Hypothalamus (tissue), 51 donors: ENCODE measurements at places on chromosomes 1 and 21.

- DNase-seq, result no peak
Observed at GRCh38 chr1:172145231-172145651, 275.2 kb upstream of the C1orf105 start.

DNA sequence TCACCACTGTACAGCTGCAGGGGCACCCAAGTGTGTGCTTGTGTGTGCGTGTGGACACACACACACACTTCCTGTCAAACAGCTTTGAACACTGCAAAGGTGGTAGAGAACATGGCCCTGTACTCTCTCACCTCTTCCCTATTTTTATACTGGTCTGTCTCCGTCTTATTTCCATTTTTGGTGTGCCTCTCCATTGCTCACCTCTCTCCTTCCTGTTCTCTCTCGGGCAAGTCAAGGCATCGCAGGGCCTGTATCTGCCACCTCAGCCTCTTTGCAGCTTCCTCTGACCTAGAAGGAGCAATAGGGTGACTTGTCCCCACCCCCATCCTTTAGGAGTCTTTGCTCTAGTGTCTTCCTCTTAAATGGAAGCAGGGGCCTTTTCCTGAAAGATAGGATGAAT is 2.2 kb downstream of the SMCP start:
- no peak for DNase-seq

DNA sequence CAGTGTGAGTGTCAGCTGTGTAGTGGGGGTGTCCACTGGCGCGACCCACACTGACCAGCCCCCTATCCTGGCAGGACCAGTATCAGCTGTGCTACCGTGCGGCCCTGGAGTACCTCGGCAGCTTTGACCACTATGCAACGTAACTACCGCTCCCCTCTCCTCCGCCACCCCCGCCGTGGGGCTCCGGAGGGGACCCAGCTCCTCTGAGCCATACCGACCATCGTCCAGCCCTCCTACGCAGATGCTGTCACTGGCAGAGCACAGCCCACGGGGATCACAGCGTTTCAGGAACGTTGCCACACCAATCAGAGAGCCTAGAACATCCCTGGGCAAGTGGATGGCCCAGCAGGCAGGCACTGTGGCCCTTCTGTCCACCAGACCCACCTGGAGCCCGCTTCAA is 28.1 kb upstream of the KDM4A start:
- DNase-seq, result no peak

DNA sequence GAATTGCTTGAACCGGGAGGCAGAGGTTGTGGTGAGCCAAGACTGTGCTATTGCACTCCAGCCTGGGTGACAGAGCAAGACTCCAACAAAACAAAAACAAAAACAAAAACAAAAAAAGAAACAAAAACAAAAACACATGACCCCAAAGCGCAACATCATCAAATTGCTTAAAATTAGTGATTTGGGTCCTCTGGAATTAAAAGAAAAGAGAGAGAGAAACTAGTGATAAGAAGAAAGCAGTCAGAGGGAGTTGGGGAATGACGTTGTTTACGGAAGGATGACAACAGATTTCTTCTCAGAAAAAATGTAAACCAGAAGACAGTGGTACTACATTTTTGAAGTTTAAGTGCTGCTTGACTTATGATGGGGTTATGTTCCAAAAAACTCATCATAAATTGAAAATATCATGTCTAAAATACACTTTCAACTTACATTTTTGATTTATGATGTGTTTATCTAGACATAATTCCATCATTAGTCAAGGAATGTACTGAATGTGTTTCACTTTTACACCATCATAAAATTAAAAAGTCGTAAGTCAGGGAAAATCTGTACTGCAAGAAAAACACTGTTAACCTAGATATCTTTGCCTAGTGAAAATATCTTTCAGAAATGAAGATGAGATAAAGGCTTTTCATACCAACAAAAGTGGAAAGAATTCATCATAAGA is 88.0 kb downstream of the MT1HL1 start:
- DNase-seq, result no peak

- no peak for DNase-seq
Observed at GRCh38 chr1:165895451-165895871, 68.0 kb downstream of the UCK2 start.

GRCh38 chr1:41343790-41344699 is 17.2 kb upstream of the FOXO6 start:
- no peak for DNase-seq

- no peak for DNase-seq
Observed at GRCh38 chr1:56626546-56626945, 18.6 kb upstream of the PRKAA2 start.

GRCh38 chr1:107940017-107940577 is 24.9 kb downstream of the VAV3 start:
- no peak for DNase-seq

GRCh38 chr1:31951276-31951675 is 13.1 kb upstream of the PTP4A2 start:
- DNase-seq, result no peak

- DNase-seq, result no peak
Observed at GRCh38 chr1:153119491-153119971, 6.2 kb upstream of the SPRR2F start.

DNA sequence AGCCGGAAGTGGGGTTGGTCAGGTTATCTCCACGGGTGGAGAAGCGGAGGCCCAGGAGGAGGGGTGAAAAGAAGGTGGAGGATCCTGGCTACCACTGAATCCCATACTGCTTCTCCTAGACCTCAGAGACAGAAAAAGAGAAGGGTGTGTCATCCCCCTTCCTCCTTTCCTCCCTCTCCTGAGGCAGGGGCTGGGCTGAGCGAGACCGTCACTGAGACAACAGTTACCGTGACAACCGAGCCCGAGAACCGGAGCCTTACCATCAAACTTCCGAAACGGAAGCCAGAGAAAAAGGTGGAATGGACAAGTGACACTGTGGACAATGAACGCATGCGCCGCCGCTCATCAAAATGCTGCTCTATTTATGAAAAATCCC is 42.1 kb upstream of the NBPF3 start:
- DNase-seq, result no peak
